ENCODE measurements at places on chromosomes 6 and 20.

DNA sequence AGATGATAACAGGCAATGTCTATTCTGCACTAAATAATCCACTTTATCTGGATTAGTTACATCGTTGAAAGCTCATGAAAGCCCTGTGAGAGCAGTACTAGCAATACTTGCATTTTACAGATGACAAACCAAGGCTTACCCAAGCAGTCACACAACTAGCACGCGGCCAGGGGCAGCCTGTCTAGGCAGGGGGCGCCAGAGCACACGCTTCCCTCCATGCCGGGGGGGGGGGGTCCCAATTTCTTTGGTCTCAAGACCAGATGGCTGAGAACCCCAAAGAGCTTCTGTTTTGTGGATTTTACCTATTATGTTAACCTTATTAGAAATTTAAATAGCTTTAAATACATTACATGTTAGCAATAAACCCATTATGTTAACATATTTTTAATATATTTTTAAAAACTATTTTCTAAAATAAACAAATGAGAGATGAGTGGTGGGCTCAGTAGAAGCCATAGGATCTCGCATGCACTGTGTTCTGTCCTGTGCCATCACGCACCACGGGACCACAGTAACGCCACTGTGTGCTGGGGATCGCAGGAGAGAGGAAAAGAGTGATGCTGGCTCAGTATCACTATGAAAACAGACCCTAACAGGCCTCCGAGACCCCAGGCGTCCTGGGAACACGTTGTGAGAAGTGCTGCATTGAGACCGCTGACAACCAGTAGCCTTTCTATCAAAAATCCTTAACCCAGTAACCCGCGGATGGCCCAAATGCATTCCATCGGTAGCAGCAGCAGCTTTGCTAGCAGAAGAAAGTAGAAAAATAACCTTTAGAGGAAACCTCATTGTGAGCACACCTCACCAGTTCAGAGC is 5.3 kb upstream of the PRR18 start:
- peak; percentile 38 for DNase-seq

DNA sequence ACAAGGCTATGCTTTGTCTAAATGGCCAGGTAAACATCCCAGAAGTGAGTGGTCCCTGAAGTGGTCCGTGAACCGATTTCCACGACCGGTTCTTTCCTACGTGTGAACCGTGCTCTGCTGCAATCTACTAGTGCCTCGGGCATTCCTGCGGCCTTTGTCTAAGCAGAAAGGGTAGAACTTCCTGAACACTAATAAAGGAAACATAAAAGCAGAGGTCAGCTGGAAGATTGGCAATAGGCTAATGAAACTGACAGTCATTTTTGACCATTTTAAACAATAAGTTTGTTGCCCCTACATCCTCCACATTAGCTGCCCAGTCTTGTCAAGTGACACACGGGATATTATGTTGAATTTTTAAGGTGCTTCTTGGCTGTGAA is 410.0 kb downstream of the PLCB1 start:
- no peak for DNase-seq

DNA sequence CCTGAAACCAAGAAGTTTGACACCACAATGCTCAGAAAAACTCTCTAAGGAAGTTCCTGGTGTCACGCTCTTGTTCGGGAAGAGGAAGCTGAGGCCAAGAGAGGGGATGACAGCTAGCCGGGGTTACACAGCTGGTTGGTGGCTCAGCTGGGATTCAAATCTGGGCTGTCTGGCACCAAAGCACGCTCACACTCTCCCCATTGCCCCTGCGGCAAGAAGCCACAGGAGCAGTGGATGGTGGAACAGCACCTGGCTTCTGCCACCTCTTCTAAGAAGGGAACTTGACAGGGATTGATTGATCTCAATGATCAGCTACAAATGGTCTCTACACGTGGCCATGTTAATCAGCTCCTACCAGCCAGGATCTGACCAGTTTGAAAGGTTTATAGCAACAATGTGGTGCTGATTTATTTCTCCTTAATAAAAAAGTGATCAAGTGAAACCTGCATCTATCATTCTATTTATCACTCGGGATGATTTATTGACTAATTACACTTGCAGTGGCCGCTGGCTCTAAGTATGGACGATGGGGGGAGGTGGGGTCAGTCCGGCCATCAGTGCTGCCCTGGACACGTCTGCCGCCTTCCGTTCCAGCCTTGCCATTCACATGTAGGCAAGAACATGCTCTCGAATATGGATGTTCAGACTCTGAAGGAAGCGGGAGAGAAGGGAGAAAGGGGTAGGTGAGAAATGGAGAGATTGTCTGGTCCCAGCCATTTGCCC is 71.9 kb upstream of the TOP1 start:
- no peak for DNase-seq

DNA sequence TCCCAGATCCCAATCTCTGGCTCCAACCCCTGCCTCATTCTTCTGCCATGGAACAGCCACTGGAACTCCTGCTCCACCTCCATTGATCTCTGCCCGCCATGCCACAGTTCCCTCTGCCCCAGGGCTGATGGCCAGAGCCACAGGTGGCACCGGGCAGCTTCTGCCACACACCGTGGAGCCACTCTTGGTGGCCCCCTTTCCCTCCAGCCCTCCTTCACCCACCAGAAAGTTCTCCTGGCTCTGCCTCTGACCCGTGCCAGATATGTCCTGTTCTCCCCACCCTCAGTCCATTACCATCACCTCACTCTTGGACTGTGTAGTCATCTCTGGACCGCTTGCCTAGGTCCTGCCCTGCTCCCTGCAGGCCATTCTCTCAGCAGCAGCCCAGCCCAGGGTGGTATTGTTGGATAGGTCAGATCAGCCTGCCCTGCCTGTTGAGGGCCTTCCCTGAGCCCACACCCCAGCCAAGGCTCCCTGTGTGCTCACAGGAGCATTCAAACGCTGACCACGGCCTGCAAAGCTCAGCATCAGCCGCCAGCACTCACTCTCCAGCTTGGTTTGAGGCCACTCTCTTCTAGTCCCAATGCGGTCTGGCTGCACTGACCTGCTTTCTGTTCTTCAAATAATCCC is 16.8 kb upstream of the SYNDIG1 start:
- no peak for DNase-seq
